Lung (tissue), 17 donors: ENCODE measurements at places on chromosomes 4 and X. TPM values are rescaled to one million over a fixed set of nuclear protein-coding genes. Genes with fewer than 3 reads are reported as not detected.

Gene MAGEB6
- total RNA-seq, result not detected

Gene TRIML1
- total RNA-seq, result not detected

Gene OFD1
- 21.0 TPM for total RNA-seq

Gene CSAG1
- not detected for total RNA-seq

Gene ARMCX2
- 29.0 TPM for total RNA-seq

Gene TRIM60
- not detected for total RNA-seq

Gene POF1B
- 1.6 TPM for total RNA-seq

Gene CDKL5
- total RNA-seq, result 29.2 TPM

Gene MAGEC1
- total RNA-seq, result 0.48 TPM

Gene PDLIM3
- 42.0 TPM for total RNA-seq

Gene MSX1
- 4.0 TPM for total RNA-seq

Gene GYG2
- 5.4 TPM for total RNA-seq

Gene TCP11X2
- total RNA-seq, result 1.7 TPM

Gene BEX2
- 13.9 TPM for total RNA-seq

Gene GPAT3
- total RNA-seq, result 11.6 TPM

Gene IQCM
- total RNA-seq, result not detected

Gene DMD
- total RNA-seq, result 73.8 TPM

Gene TSC22D3
- total RNA-seq, result 308 TPM

Gene GABRB1
- not detected for total RNA-seq

Gene EFHC2
- total RNA-seq, result 8.3 TPM

Gene TCEAL6
- not detected for total RNA-seq

Gene GLRA3
- not detected for total RNA-seq

Gene STOX2
- 27.5 TPM for total RNA-seq

Gene DCAF4L1
- total RNA-seq, result 0.43 TPM

Gene BST1
- total RNA-seq, result 12.8 TPM

Gene VCX
- not detected for total RNA-seq

Gene BTC
- 9.2 TPM for total RNA-seq
